ENCODE measurements at places on chromosomes 6 and 20.

DNA sequence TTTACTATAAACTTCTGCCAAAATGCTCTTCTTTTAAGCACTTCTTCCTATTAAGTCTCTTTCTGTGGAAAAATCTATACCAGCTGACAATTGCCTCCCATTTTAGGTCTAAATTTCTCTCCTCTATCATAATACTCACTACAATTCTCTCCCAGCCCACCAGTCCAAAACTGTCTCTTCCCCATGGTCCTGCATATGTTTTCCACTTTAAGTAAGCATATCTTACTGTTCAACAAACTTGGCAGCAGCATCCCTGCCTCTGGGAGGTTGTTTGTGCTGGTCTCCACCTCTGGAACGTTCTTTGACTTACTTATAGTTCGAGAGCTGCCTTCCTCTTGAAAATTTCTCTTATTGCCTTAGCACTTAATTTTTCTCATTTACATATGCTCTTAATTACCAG lies 180.5 kb downstream of the COL12A1 start:
- DNase-seq: no peak

DNA sequence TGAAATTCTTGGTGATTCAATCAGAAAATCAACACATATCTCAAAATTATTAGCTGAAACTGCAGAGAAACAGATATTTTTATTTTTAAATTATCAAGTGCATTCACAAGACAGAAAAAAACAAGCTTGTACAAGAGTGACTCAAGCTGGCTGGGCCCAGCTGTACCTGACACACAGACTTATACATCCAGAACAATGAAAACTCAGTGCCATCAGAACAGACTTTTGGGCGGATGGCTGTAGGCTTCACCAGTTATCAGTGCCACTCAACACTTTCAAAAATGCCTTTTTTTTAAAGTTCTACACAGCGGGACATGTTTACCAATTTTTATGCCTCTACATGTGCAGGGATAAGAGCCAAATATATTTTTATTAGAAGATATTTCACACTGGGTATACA lies 102.8 kb downstream of the MYB start:
- DNase-seq: no peak

- no peak for DNase-seq
Measured at GRCh38 chr20:11467436-11467835, 450.3 kb upstream of the BTBD3 start.

GRCh38 chr6:167115054-167115453 lies 7.8 kb upstream of the CCR6 start:
- DNase-seq: no peak

DNA sequence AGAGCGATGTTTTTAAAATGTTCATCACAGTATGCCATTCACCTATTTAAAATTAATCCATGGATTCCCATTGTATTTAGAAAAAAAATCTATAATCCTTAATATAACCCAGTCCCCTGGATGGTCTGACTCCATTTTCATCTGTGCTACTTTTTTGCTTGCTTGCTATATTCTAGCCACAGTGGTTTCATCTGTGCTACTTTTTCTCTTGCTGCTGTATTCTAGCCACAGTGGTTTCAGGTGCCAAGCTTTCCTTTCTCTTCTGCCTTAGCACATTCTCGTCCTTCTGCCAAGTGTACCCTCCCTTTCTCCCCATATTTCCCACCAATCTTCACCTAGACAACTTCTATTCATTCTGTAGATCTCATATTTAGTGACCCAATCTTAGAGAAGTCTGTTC lies 33.3 kb upstream of the SOX4 start:
- DNase-seq: no peak

- DNase-seq: no peak
Measured at GRCh38 chr6:16420715-16421461, 182.5 kb downstream of the GMPR start.

- no peak for DNase-seq
Measured at GRCh38 chr6:6878887-6879585, 228.7 kb upstream of the RREB1 start.

GRCh38 chr20:57619051-57619831 lies 985 bp downstream of the ZBP1 start:
- peak; percentile 55 for DNase-seq

GRCh38 chr6:36915599-36915998 lies 29.8 kb downstream of the C6orf89 start:
- DNase-seq: no peak

- no peak for DNase-seq
Measured at GRCh38 chr6:127880429-127880828, 20.4 kb downstream of the THEMIS start.

- no peak for DNase-seq
Measured at GRCh38 chr20:53408691-53409446, 184.8 kb downstream of the ZNF217 start.

DNA sequence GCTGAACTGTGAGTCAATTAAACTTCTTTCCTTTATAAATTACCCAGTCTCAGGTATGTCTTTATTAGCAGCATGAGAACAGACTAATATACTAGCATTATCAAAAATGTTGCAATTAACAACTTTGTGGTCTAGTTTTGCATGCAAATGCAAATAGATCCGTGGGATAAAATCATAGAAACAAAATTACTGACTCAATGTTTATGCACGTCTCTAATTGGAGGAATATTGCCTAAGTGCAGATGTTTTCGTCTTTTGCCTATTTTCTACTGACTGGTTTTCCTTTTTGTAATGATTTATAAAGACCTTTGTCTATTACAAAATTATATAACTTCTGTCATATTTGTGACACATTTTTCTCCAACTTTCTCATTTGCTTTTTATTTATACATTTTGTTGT lies 51.9 kb downstream of the SYNE1 start:
- DNase-seq: no peak

GRCh38 chr6:138773177-138774091 lies at the start of gene CCDC28A:
TSS of gene CCDC28A (plus strand) at chr6:138773769. CDS start at chr6:138776121, 2,352 bp downstream.
- DNase-seq: peak; percentile 76

GRCh38 chr20:32482442-32483261 lies 102.5 kb downstream of the NOL4L start:
- no peak for DNase-seq

DNA sequence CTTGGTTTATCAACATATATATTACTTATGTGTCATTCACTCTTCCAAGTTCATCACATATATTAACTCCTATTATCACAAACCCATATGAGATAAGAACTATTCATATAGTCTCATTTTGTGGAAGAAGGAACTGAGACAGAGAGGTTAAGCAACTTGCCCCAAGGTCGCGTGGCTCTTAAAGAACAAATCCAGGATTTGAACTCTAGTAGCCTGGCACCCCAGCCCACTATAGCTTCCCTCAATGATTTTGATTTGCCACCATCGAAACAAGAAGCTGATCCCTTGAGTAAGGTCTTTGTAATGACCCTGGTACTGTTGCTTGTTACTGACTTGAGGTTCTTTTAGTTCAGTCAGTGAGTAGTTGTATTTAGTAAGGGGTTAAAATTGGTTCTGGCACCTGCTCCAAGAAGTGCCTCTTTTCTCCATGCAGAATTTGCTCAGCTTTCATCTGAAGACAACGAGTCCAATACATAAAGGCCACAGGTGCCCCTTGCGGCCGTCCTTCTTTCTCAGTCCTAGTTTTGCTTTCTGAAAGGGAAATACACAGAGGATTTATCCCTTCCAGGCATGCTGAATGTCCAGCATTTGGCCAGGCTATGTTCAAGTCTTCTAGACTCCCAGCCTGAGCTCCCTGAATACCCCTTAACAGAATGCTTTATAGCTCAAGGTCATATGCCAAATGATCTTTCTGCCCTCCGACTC lies 253.0 kb downstream of the TBC1D7 start:
- DNase-seq: no peak

- DNase-seq: no peak
Measured at GRCh38 chr6:5205035-5205507, 55.7 kb downstream of the LYRM4 start.

DNA sequence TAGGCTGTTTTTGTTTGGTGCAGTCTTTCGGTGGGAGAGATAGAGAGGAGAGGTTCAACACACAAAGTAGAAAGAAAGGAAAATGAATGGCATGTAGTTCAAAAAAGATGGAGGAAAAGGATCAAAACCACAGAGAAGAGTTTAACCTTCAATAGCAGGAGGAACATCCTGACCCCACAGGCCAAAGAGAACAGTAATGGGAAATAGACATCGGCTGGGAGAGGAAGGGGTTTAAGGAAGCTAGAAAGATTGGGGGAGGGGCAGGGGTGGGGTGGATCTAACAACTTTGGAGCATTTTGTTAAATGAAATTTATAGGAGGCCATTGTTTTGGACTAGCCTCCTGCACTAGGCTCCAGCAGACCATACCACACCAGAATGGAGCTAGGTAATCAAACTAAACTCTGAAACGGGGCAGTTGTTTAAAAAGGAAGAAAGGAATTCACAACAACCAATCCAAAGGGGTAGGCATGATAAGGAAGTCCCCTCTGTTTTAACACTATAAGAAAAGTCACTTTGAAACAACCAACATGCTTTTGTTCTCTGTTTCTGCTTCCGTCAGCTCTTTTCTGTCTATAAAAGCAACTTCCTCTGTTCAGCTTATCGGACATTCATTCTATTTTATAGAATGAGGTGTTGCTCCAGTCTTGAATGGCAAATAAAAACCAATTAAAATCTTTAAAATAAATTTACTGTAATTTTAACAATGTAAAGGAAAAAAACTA lies 82.6 kb downstream of the EPB41L2 start:
- no peak for DNase-seq

GRCh38 chr6:149961728-149962425 lies 1.9 kb upstream of the ULBP1 start:
- DNase-seq: no peak

Measured in NCI-H187 treated with DMSO at 0.1 percent for 48 hours (cell line).